D721Med (cell line): ENCODE measurements at places on chromosomes 7 and 10.

- no peak for DNase-seq
Measured at GRCh38 chr10:12351447-12351846, 2.1 kb downstream of the CAMK1D start.

DNA sequence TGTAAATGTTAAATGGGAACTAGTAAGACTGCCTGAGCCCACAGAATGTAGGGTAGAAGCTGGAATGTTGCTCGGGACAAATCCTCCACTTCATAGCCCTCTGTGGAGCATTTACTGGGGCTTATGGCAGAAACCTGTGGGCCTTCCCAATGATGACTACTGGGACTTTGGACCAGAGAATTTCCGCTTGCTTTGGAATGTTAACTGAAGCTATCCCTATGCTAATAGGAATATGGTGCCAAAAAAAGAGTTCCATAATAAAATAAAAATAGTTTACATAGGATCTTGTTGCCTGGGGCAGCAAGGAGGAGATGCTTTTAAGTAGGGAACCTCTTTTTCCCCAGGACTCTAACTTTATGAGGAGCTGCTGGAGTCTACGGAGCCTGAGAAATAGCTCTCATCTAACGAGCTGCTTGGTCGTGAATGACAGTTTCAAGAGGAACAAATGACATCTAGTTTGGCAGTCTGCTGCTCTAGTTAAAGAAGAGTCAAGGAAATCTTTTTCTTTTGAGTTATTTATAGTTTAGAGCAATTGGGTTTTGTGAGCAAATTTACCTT, 5.7 kb upstream of the DYNC2I1 start:
- DNase-seq = no peak

GRCh38 chr10:47374611-47375536, 9.2 kb downstream of the ZNF488 start:
- DNase-seq = no peak

GRCh38 chr10:100713049-100713858, 32.1 kb upstream of the PAX2 start:
- no peak for DNase-seq

- DNase-seq = no peak
Measured at GRCh38 chr10:25901199-25901598, 32.8 kb upstream of the MYO3A start.

GRCh38 chr7:28626221-28626620, 213.9 kb downstream of the CREB5 start:
- DNase-seq = no peak

DNA sequence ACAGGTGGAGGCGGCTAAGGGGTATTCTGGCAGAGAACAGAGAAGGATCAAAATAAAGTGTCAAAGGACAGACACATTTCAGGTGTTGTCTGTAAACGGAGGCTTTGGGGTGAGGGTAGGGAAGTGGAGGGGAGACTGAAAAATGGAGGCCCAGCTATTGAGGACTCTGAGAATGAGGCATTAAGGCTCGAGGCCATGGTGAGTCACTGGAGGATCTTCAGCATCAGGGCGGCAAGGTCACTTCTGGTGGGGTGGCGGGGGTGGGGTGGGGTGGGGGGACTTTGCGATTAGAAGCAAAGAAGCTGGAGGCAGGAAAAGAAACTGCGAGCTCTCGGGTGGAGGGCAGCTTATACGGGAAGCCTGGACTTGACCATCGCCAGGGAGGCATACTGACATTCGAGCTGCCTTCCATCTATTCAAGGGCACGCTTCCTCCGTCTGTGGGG, 58.4 kb upstream of the PCGF5 start:
- no peak for DNase-seq

DNA sequence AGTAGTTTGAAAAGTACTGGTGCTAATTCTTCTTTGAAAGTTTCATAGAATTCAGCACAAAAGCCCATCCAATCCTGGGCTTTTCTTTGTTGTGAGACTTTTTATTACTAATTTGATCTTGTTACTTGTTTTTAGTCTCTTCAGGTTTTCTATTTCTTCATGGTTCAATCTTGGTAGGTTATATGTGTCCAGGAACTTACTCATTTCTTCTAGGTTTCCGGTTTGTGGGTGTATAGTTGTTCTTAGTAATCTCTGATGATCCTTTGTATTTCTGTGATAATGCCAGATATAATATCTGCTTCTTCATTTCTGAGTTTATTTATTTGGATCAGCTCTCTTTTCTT, 147.5 kb downstream of the RTKN2 start:
- DNase-seq = no peak

- DNase-seq = no peak
Measured at GRCh38 chr7:74625446-74625845, 32.1 kb upstream of the GTF2I start.

DNA sequence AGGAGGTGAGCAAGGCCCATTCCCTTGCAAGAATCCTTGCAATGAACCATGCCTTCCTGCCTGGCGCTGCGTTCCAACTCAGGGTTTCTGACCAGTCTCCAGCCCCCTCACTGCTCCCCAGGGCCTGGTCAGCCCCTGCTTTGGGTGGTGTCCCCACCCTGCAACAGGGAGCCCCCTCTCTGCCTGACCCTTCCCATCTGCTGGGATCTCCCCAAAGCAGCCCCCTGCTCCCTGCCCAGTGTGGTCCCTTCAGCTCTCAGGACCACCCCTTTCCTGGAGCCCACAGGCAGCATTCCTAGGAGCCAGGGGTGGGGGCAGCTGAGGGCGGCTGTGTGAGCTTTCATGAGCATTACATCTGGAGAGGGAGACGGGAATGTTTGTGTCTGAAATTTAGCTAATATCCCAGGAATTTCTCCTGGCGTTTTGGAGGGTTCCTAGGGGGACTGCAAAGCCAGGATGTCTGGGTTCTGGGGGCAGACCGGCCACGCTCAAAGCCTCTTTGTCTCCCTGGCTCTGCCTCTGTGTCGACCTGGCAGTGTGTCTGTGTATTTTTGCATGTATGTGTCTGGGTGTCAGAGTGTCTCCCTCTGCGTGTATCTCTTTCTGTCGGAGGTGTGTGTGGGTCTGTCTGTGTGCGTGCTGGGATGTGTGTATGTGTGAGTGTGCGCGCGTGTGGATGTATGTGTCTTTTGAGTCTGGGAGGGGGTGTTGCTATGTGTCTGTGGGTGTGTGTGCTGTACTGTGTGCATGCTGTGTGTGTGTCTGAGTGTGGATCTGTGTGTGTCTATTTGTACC, 300.5 kb upstream of the ZMIZ1 start:
- DNase-seq = no peak

DNA sequence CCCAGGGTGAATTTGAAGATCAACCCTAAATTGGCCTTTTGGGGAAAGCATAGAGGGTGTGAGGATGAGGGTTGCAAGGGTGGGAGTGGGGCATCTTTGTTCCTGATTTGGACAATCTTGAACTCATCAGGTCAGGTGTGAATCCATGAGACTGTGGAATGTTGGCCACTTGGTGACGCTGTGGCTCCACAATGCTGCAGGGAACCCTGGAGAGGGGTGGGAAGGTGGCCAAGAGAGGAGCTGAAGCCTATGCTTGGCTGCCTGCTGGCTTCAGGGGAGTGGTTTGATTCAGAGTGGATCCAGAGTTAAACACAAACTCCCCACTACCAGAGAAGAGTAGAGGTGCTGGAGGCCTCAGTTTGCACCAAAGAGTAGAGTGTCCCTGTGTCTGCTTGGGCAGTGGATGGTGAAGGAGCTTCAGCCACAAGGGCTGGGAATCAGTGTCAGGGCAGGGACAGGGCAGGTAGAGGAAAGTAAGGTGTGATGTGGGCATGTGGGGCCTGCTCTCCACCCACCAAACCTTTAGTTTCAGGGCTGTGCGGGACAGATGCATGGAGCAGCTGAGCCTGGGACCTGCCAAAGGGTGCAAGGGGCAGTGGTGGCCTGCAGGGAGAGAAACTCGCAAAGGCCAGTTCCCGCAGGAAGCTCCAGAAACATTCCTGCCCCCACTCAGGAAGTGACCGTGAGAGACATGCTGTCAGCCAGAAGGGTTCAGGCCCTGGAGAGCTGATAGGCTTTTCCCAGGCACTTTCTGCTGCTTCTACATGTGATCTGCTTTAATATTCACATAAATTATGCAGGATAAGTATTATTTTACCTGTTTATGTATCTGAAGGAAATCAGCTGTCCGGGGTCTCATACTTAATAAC, 81.0 kb upstream of the PRSS58 start:
- DNase-seq = no peak

GRCh38 chr7:133797818-133798520, 329.2 kb upstream of the LRGUK start:
- DNase-seq = no peak

DNA sequence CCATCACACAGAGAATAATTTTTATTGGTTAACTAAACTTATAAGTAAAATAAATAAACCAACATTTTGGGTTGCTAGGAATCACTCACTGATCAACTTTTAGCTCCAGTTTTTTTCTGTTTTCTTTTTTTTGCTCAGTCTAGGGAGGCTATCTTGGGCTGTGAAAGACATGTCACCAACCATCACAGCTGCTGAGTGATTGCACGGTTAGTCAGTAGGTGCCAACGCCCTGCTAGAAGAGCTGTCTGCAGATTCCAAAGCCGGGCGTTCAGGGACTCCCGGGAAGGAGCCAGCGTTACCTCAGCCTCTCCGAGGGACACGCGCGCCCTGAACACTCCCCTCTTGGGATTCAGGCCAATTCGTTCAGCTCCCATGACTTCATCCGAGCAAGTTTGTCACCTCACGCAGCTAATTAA, 604 bp upstream of the STAM start:
- DNase-seq = no peak

DNA sequence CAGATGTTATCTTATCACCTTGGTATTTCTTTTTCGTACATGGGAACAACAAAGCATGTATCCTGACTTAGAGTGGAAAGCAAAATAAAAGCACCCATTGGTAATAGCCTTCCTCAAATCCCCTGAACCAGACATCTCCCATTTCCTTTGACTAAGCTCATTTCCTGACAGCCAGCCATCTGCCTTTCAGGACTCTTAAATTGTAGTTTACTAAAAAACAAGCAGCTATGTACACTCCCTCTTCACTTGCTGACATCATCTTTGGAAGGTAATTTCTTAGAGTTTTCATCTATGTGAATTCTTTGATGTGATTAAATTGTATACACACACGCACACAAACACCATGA, 40.7 kb downstream of the ARL4A start:
- DNase-seq = no peak

GRCh38 chr10:47381103-47381395, 3.0 kb downstream of the ZNF488 start:
- DNase-seq = no peak

- DNase-seq = no peak
Measured at GRCh38 chr10:6269953-6270867, 67.5 kb downstream of the PFKFB3 start.

- no peak for DNase-seq
Measured at GRCh38 chr7:127586346-127586745, 950 bp upstream of the GCC1 start.

- no peak for DNase-seq
Measured at GRCh38 chr7:49037346-49038210, 113.2 kb downstream of the CDC14C start.

DNA sequence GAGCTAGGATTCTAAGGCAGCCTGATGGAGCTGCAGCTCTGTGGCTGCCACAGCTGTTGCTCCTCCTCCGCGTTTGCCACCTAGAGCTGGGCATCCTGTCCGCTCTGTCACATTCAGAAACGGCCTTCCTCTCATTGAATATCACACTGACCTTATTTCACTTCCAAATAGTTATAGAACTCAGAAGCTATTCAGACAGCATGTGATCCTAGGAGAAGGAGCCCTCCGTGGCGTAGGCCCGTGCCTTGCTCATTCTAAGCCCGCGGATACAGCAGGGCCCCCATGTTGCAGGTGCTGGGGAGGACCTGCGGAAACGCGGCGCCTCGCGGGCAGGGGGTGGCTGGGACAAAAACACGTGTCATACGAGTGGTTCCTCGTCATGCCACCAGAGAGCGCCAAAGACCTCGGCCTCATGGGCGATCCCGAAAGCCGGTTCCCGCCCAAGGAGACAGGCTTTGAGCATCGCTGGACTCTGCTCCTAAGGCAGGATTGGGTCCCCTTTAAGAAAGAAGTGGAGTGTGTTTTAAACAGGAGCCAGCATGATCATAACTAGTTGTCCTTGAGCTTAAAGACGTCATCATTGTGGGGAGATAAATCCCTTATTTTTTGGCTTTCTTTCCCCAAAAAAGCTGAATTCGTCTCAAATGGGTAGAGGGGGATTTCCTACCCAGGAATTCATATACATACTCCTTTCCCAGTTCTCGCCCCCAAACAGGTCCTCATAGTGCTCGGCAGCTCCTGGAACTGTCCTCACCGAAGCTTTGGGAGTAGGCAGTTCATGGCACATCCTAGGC, 17.9 kb upstream of the FIGNL1 start:
- no peak for DNase-seq

GRCh38 chr10:110225756-110226542, 18.5 kb downstream of the MXI1 start:
- no peak for DNase-seq

DNA sequence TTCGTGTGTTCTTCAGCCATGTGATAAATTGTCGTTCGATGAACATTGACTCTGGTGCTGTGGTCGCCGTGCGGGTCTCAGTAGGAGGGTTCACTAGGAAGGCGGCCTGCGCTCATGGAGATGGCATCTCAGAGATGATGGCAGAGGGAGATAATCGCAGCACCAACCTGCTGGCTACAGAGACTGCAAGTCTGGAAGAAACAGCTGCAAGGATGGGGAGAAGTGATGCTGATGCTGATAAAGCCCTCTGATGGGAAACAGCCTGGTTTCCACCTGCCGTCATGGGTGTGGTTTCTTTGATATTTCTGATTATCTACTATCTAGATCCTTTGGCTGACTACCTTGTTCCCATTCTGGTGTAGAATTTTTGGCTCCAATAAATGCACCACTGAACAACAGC, 130.5 kb upstream of the ANKRD30A start:
- no peak for DNase-seq

- no peak for DNase-seq
Measured at GRCh38 chr7:114934713-114935112, 12.8 kb downstream of the MDFIC start.

DNA sequence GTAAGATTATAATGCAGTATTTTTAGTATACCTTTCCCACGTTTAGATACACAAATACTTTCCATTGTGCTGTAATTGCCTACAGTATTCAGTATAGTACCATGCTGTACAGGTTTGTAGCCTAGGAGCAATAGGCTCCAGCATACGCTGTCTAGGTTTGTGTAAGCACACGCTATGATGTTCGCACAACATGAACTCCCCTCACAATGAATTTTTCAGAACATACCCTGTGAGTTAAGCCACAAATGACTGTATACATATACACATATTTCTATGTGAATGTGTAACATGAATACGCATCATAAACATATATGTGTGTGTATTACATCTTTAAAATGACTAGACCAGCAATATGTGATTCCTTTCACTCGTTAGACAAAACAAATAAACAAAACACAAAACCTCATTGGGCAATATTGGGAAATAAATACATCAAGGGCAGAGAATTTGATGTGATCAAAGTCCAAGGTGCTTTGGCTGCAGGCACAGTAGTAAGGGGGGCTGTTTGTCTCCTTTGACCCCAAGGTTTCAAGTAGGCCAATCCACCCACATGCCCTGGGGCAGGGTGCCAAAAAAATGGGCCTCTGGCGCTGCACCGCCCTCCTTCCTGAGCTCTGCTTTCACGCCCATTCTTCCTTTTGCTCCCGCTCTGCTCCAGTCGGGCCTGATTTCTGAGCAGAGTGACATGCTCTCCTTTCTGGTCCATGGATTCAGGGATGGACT, 33.9 kb downstream of the CHN2 start:
- no peak for DNase-seq

- no peak for DNase-seq
Measured at GRCh38 chr10:86556532-86556931, 34.9 kb upstream of the WAPL start.
